ENCODE measurements at places on chromosomes 7 and 10. TPM values are rescaled to one million over a fixed set of nuclear protein-coding genes. Genes with fewer than 3 reads are reported as not detected.

DNA sequence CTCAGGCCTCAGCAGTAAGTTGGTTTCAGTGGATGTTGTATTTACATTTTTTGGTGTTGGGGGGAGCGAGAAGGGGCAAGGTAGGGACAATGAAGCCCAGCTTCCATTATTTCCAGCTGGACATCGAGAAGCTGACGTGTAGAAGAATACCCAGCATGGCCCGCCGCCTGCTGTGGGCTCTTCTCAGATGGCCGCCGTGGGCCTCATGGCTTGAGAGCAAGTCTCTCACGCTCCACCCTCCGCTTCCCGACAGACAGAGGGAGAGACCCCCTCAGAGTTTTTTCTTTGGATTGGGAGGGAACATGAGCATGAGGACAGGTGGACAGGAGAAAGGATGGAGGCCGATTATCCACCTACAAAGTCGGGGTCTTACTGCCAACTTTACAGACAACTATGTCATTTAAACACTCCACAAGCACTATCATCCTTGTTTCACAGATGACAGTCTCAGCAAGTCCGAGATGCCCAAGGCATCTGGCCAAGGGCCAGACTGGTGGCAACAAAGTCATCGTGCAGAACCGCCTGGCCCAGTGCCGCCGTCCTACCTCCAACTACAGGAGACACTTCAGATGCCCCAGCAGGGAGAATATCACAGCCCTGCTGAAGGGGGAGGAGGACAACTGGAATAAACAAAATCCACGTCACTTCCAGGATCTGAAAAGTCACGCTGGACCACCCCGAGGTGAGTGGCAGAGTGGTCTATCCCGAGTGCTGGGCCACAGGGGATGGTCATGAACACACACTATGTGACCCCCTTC is 195.9 kb downstream of the DIP2C start:
- no peak for DNase-seq

GRCh38 chr10:102262744-102263370 is 17.5 kb downstream of the GBF1 start:
- peak; percentile 39 for DNase-seq

DNA sequence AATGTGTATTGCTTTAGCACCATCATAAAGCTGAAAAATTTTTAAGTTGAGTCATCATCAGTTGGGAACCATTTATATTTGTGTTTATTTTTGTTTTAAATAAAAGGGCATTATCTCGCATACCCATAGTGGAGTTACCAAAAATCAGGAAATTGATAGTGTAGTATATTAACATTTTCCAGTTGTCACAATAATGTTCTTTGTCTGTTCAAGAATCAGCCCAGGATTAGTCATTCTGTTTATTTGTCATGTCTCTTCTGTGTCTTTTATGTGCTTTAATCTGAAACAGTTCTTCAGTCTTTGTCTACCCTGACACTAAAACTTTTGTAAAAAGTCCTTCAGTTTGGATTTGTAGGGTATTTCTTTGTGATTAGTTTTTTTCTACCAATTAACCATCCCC is 827.8 kb upstream of the ZWINT start:
- no peak for DNase-seq

DNA sequence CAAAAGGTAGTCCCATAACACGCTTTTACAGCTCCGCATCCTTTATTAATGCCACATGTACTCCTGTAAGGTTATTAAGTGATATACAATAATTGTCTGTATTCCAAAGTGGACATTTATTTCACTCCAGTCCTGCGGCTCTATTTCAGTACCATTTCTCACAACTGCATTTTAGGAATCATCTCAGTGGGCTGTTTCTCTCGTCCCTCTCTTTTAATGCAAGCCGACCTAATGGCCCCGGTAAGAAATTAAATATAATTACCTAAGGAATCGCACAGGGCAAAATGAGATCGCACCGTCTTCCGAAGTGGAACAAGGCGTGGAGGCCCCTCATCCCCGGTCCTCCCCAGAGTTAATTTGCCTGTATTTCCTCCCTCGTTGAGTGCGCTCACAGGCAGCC is 216.5 kb downstream of the RAB11FIP2 start:
- DNase-seq, result no peak

DNA sequence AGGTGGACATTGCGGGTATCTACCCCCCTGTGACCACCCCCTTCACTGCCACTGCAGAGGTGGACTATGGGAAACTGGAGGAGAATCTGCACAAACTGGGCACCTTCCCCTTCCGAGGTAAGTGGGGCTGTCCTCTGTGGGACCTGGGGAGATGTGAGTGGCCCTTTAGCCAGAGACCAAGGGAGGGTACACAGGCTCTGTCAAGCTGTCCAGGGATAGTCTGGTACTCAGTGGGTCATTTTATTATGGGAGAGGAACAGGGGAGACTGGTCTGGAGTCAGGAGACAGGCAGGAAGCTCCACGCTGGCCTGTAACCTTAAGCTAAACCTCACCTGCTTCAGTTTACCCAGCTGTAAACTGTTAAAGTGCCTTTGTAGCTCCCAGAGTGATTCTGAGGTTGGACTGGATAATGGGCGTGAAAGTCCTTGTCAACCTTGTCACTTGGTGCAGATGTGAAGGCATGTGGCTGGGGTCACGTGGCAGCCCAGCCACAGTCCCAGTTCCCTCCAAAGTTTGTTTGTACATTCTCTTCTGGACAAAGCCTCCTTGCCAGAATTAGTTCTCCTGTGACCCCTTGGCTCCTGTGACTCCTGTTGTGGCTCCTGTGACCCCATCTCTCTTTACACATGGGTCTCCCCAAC is 729 bp downstream of the HOGA1 start:
- no peak for DNase-seq

GRCh38 chr10:45440511-45441062 is 66.6 kb downstream of the ALOX5 start:
- DNase-seq, result no peak

GRCh38 chr10:75137533-75138438 is 26.3 kb downstream of the SAMD8 start:
- DNase-seq, result peak; percentile 41

DNA sequence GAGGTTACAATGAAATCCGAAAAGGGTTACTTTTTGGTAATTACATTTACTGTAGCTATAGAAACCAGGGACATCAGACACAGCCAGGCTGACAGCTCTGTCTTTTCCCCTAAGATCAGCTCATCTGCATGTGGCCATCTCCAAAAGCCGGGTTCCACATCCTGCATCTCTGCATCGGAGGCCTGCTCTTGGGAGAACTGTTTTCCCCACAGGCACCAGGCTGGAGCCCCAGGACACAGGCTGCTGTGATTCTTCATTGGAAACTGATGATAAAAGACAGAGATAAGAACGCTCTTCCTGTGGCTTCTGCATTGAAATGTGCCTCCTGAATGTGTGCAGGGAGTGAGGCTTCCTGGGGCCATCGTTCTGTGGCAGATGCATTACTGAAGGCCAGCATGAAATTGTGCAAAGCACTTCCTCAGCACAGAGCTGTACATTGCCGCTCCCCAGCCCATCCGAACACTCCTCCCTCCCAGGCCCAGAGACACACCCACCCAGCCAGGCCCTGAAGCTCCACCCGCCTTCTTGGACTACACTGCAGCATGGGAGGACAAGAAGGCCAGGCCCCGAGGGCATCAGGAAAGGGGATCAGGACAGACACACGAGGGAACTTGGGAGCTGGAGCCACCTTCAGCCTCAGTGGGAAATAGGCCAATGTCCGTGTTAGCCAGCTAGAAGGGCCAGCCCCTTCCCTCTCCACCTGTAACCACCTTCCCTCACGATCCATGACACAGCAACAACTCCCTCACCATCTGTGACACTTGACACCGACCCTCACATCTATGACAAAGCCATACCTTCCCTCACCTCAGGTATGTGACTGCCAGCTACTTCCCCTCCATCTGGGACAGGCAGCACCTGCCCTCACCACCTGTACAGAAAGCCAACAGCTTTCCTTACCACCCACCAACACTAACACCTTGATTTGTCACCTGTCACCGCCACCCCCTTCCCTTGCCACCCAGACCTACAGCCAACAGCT is 113.2 kb downstream of the GRID1 start:
- no peak for DNase-seq

DNA sequence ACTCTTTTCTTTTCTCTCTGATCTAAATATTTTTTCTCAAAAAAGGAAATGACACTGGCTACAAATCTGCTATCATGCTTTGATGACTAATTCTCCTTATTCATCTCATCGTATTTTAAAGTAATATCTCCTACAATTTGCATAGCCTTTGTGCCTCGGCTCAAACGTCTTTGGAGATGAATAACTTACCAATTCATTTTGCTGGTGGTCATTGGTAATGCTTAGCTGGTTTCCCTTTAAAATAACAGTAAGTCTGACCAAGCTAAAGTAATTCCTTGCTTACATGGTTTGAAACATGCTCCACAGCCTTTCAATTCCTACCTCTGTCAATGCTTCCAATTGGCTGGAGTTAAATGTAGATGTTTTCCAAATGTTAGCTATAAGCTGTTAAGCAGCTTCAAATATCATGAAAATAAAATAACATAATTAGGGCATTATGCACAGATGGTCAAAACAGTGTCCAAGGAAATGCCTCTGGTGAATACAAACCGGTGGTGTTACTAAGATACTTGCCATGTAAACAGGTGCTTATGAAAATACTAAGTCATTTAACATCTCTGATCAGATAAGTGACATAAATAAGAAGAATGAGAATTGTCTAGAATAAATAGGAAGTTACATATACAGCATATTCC is 435.0 kb downstream of the POM121L12 start:
- DNase-seq, result no peak

- DNase-seq, result peak; percentile 66
Measured at GRCh38 chr10:22335173-22335933, 9.9 kb upstream of the SPAG6 start.

DNA sequence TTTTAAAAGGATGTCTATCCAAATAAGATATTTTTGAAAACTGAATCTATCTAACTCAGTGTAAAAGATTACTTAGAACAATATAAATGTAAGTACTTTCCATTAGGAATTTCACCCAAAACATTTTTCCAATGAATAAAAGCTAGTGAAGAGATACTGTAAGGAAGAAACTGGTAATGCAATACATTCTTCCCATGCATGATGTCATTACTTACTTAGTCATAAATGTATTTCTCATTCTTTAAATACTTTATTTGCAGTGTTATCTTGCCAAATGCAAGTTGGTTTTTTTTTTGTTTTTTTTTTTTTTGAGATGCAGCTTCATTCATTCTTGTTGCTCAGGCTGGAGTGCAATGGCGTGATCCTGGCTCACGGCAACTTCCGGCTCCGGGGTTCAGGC is 265.6 kb downstream of the PHF14 start:
- DNase-seq, result no peak

DNA sequence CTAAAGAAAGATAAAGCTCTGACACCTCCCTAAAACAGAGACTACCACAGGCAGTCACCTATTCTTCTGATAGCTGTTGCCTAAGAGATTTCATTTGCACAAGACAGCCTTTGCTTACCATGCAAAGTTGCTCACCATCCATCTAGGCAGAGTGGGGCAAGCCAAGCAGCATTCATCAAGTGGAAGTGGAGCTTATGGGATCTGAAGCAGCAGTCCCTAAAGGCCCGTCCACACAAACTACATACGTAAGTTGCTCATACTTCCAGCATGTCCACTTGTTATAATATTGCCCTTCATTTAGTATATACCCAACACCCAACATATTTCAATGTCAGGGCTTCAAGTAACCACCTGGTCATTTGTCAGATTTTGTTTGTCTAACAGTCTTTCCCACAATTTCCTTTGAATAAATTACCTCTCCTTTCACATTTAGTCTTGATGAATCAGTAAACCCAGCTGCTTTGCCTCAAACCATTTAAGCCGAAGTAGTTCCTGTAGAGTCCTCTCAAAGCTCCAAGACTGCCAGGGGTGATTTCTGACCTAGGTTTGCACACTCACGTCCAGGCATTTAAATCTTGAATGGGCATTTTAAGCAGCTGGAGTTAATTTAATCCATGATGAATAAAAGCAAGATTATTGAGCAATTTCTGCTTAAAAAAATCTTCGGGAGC is 67.9 kb downstream of the ATAD1 start:
- DNase-seq, result no peak

DNA sequence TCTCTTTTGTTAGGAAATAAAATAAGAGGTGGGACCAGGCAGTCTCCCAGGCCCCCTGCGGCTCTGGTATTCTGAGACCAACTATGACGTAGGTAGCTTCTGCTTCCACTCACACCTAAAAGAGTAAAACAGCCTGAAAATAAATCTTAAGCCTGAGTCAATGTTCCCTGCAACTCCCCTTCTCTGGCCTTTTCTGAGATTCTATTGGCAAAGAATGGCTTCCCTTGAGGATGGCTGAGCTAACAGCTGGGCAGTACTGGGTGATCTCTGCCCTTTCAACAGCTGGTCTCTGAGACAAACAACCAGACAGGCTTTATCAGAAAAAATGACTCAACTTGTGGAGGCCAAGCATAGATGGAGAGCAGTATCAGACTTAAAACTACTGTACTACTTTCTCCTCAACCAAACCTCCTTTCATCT is 58.7 kb downstream of the CREB3L2 start:
- peak; percentile 55 for DNase-seq

- DNase-seq, result peak; percentile 92
Measured at GRCh38 chr7:73842067-73842976, at the start of gene METTL27. Gene METTL27, minus strand, starts transcription at chr7:73842516. Its CDS starts 376 bp downstream, at chr7:73842140.

DNA sequence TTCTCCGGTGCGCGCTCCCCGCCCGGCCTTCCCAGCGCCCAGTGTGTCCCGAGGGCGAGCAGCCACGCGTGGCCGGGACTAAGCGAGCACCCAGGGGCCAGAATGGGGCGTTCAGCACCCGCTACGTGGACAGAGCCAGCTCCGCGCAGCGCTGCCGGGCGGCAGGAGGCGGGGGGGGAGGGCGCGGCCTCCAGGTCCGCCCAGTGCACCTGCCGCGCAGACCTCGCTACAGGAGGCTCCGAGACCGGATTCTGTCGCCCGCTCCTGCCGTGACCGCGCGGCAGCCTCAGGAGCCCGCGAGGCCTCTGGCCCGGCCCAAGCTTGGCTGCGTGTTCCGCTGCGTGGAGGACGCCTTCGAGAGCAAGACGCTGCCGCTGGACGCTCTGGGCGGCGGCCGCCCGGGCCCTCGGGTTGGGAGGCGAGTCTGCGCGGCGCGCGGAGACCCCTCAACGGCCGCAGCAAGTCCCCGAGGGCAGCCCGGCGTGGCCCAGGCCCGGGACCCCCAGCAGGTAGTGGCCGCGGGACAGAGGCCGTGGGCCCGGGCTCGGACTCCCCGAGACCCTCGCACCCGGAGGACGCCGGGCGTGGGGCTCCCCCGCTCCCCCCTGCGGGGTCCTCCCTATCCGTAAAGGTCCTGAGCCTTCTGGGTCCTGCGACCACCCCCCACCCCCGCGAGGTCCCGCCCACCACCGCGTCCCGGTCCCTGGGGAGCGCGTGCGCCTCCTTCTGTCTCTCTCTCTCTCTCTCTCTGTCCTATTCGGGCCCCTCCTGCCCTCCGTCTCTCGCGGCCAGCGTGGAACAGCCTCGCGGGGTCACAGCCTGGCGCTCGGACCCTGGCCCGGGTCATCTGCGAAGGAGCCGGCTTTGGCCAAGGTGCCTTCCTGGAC is 904 bp upstream of the DPYSL4 start:
- DNase-seq, result no peak

GRCh38 chr10:6219494-6219836 is 16.7 kb downstream of the PFKFB3 start:
- no peak for DNase-seq

- no peak for DNase-seq
Measured at GRCh38 chr7:41967156-41967555, 264.3 kb upstream of the INHBA start.

TRPV5 gene
- not detected for total RNA-seq

GSDME gene
- total RNA-seq, result 13.7 TPM

EBLN1 gene
- not detected for total RNA-seq

ZP3 gene
- 2.5 TPM for total RNA-seq

NYAP1 gene
- total RNA-seq, result 2.1 TPM

ENTPD1 gene
- 6.2 TPM for total RNA-seq

CYP26C1 gene
- total RNA-seq, result 0.77 TPM

IFIT1B gene
- total RNA-seq, result not detected

PHYHIPL gene
- not detected for total RNA-seq

PAX4 gene
- not detected for total RNA-seq

LRMDA gene
- 10.4 TPM for total RNA-seq

ZNF487 gene
- total RNA-seq, result 1.9 TPM
